CD4-positive, alpha-beta memory T cell (primary cell): ENCODE measurements at places on chromosomes 7 and 10. TPM values are rescaled to one million over a fixed set of nuclear protein-coding genes. Genes with fewer than 3 reads are reported as not detected.
A peak's percentile ranks its signal among the peaks of the same experiment; 100 is the strongest.

The AGR3 gene
- not detected for total RNA-seq

The NUTM2E gene
- 0.53 TPM for total RNA-seq

The SLC4A2 gene
- total RNA-seq, result 84.7 TPM

The MYL7 gene
- total RNA-seq, result not detected

The GIMAP6 gene
- 173 TPM for total RNA-seq

The LRRN3 gene
- total RNA-seq, result 41.5 TPM

The ACTR1A gene
- total RNA-seq, result 54.9 TPM

The AKR1C2 gene
- total RNA-seq, result not detected

The AVPI1 gene
- total RNA-seq, result 2.2 TPM

The PIP gene
- not detected for total RNA-seq

The GIMAP7 gene
- 476 TPM for total RNA-seq

The HGF gene
- total RNA-seq, result not detected

GRCh38 chr7:143415742-143416397 is 7.2 kb upstream of the EPHA1 start:
- no peak for DNase-seq

DNA sequence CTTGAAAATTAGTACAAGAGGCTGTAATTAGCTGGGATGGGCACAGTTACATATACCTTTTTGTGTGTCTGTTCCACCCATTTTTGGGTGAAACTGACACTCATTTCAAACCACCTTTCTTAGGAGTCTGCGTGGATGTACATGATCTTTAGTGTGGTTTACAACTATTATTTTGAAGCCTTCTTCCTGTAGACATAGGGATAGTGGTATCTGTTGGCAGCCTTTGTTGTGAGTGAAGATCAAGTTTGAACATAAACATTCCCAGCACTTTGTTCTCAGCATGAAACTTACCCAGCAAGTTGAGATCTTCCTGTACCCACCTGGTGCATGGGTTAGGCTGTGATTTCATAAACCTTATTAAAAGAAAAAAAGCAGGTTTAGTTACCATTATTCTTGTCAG is 2.0 kb downstream of the BAG3 start:
- peak; percentile 42 for DNase-seq

- no peak for DNase-seq
Measured at GRCh38 chr10:68172324-68172723, 59.6 kb downstream of the ATOH7 start.

- no peak for DNase-seq
Measured at GRCh38 chr7:68247571-68247970, 1250.9 kb downstream of the TYW1 start.

DNA sequence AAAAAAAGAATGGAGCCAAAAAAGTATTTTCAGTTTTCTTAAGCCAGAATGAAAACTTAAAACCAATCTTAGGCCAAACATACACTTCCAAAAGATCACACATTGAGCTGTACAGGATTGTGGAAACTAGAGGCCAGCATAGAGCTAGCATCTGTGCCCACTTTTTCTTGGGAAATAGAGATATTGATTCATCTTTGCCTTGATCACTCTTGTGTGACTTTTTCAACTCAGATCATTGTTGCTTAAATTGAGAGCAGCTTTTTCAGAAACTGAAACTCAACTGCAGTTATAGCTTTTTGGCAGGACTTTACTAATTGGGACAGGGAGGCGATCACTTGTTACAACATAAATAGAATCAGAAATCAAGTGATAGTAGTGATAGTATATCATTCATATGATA is 132.2 kb downstream of the PRKG1 start:
- DNase-seq, result no peak

DNA sequence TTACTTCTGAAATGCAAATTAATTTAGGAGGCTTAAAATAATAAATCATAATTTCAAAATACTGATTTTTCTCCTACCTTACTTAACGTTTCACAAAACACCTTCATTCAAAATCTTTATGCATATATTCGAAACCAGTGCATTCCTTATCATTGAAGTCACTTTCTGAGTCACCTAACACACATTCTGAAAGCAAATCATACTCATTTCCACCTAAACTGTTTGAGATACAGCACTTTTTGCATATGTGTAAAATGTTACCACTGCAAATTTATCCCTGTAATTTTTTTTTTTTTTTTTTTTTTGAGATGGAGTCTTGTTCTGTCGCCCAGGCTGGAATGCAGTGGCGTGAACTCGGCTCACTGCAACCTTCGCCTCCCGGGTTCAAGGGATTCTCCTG is 15.7 kb downstream of the PPP3CB start:
- no peak for DNase-seq

- peak; percentile 4 for DNase-seq
Measured at GRCh38 chr7:5428478-5429252, 5.0 kb upstream of the TNRC18 start.

GRCh38 chr10:112649006-112649821 is 202.2 kb downstream of the VTI1A start:
- DNase-seq, result no peak
